ENCODE measurements at places on chromosomes 16 and 17. TPM values are rescaled to one million over a fixed set of nuclear protein-coding genes. Genes with fewer than 3 reads are reported as not detected.

The TEKT1 gene
- total RNA-seq = not detected

DNA sequence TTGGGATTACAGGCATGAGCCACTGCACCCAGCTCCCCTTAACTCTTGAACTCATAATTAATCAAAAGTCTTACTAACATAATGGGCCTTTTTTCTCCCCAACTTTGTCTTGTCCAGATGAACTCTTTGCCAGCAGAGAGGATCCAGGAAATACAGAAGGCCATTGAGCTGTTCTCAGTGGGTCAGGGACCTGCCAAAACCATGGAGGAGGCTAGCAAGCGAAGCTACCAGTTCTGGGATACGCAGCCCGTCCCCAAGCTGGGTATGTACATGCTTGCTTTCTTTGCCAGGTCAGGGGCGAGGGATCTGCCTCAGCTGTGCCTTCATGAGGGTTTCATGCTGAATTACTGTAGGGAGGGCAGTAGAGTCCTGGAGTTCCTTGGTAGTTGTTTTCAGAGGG lies 25.3 kb downstream of the NMT1 start:
- H3K27me3 ChIP-seq = no peaks in the 10 kb centered on the region
- DNase-seq = no peak
- peaks cover 78% of the 10 kb centered on the region for H3K36me3 ChIP-seq
- H3K4me3 ChIP-seq = no peak overlapping the region
- no peak overlapping the region for H3K27ac ChIP-seq
- H3K4me1 ChIP-seq = no peaks in the 10 kb centered on the region

- no peaks in the 10 kb centered on the region for H3K4me1 ChIP-seq
- no peaks in the 10 kb centered on the region for H3K27me3 ChIP-seq
- no peak overlapping the region for H3K4me3 ChIP-seq
- H3K27ac ChIP-seq = no peak overlapping the region
- peaks cover 11% of the 10 kb centered on the region for H3K36me3 ChIP-seq
Observed at GRCh38 chr16:28098171-28098958, 34.9 kb upstream of the GSG1L start.

DNA sequence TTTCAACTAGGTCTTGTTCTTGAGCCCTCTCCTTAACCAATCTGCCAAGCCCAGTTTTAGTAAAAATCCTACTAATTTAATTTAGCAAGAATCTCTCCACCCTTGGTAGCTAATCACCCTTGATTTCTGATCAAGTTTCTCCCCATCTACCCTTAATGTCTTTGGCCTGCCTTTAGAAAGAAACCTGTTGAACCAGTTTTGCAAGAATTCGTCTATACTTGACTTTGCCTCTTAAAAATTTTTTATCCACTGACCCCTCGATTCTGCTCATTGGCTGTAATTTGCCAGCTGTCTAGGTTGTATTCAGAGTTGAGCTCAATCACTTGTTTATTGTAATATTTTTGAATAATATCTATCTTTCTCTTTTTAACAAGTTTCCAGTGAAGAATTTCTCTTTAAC lies 1138.5 kb downstream of the CDH11 start:
- H3K36me3 ChIP-seq = no peaks in the 10 kb centered on the region
- no peak overlapping the region for H3K27ac ChIP-seq
- peak; percentile 44 for DNase-seq

GRCh38 chr17:47808036-47808829 lies 13.4 kb downstream of the OSBPL7 start:
- peaks cover 23% of the 10 kb centered on the region for H3K4me1 ChIP-seq
- DNase-seq = no peak
- no peaks in the 10 kb centered on the region for H3K27me3 ChIP-seq
- H3K27ac ChIP-seq = no peak overlapping the region

- no peak overlapping the region for H3K27ac ChIP-seq
- H3K27me3 ChIP-seq = no peaks in the 10 kb centered on the region
- no peak overlapping the region for H3K4me3 ChIP-seq
- H3K4me1 ChIP-seq = no peaks in the 10 kb centered on the region
- H3K36me3 ChIP-seq = peaks cover 9% of the 10 kb centered on the region
Observed at GRCh38 chr16:85632709-85633437, 19.8 kb downstream of the GSE1 start.

DNA sequence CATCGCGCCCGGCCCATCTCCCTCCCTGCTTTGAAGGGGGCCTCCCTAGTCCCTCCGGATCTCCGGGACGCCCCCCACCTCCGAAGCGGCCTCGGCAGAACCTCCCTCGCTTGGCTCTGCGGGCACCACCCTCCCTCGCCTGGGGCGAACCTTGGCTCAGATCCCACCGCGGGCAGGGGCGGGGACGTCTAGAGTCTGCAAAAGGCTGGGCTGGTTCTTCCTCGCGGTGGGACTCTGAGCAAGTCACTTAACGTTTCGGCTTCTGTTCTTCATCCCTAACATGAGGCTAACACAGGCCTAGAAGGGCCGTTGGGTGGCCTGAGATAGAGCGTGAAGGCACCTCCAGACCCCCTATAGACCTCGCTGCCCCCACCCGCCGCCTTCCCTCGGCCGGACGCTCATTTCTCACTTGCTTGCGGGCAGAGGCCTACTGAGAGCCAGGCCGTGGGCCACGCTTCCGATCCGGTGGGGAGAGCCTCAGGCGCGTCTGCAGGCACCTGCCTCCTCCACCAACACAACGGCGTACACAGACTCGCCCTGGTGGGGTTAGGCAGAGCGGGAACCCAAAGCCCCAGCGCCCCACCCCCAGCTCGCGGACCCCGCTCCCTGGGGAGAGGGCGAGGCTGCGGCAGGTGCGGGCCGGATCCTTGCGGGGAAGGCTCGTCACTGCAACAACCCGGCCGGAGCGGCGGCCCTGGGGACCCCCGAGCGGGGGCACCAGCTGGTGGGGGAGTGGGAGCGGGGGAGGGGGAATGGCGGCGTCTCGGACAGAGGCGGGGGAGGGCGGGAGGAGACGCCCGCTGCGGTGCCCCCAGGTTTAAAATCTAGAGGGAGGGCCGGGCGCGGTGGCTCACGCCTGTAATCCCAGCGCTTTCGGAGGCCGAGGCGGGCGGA lies 5.4 kb downstream of the MYO1C start:
- H3K4me1 ChIP-seq = peaks cover 16% of the 10 kb centered on the region
- no peaks in the 10 kb centered on the region for H3K36me3 ChIP-seq
- DNase-seq = no peak
- H3K4me3 ChIP-seq = no peak overlapping the region
- H3K27ac ChIP-seq = no peak overlapping the region

DNA sequence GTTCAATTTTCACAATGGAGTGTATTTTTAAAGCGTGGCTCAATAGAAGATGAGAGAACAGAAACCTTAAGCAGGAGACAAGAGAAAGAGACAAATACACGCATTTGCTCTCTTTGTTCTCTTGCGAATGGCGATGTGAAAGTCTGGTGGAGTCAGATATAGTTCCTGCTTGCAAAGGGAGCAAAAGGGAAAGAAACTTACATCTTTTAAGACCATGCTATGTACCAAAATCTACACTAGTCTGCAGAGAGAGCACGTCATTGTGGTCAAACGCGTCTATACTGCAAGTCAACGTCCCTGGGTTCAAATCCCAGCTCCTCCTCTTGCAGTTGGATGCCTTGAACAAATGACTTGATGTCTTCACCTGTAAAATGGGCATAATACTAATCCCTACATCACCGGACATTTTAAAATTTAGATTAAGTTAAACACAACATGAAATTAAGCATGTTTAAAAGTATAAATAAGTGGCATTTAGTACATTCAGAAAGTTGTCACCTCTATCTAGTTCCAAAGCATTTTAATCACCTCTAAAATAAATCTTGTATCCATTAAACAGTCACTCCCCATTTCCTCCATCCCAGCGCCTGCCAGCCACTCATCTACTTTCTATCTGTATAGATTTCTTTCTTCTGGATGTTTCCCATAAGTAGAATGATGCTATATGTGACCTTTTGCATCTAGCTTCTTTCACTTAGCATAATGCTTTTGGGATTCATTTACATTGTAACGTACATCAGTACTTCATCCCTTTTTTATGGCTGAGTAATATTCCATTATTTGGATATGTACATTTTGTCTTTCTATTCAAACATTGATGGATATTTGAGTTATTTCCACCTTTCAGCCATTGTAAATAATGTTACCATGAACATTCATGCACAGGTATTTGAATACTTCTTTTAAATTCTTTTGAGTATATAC lies 406.9 kb downstream of the TMEM114 start:
- H3K27ac ChIP-seq = no peak overlapping the region
- H3K36me3 ChIP-seq = no peaks in the 10 kb centered on the region
- no peaks in the 10 kb centered on the region for H3K27me3 ChIP-seq
- H3K4me3 ChIP-seq = no peak overlapping the region
- no peak for DNase-seq
- H3K4me1 ChIP-seq = no peaks in the 10 kb centered on the region

- H3K27me3 ChIP-seq = no peaks in the 10 kb centered on the region
- no peaks in the 10 kb centered on the region for H3K36me3 ChIP-seq
- no peak for DNase-seq
- peaks cover 8% of the 10 kb centered on the region for H3K4me1 ChIP-seq
- H3K27ac ChIP-seq = no peak overlapping the region
- no peak overlapping the region for H3K4me3 ChIP-seq
Observed at GRCh38 chr17:50495217-50495823, 12.9 kb upstream of the MYCBPAP start.

DNA sequence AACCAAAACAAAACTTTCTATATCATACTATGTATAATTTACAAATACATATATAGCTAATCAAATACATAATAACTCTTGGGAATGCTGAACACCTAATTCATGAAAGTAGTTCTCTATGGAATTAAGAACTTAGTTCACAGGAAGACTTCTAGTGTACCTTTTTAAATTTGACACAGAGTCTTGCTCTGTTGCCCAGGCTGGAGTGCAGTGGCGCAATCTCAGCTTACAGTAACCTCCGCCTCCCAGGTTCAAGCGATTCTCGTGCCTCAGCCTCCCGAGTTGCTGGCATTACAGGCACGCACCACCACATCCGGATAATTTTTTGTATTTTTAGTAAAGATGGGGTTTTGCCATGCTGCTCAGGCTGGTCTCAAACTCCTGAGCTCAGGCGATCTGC lies 24.7 kb downstream of the RFWD3 start:
- H3K4me1 ChIP-seq = no peaks in the 10 kb centered on the region
- H3K27ac ChIP-seq = no peak overlapping the region
- peaks cover 37% of the 10 kb centered on the region for H3K36me3 ChIP-seq
- H3K4me3 ChIP-seq = no peak overlapping the region
- DNase-seq = no peak

The PROCA1 gene
- total RNA-seq = 2.6 TPM

The TPSG1 gene
- not detected for total RNA-seq

The CPSF4L gene
- total RNA-seq = not detected

DNA sequence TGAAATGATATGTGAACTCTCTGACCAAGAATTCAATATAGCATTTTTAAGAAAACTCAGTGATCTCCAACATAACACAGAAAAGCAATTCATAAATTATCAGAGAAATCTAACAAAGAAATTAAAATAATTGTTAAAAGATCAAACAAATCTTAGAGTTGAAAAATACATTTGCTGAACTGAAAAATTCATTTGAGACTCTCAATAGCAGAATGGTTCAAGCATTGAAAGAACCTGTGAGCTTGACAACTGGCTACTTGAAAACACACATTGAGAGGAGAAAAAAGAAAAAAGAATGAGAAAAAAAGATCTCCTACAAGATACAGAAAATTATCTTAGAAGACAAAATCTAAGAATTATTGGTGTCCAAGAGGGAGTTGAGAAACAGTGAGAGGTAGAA lies 203.5 kb downstream of the CEP112 start:
- H3K27ac ChIP-seq = no peak overlapping the region
- no peak overlapping the region for H3K4me3 ChIP-seq
- DNase-seq = no peak
- H3K4me1 ChIP-seq = 0 out of 2 replicates have a peak, but pooled peaks cover 4% of the 10 kb centered on the region
- H3K36me3 ChIP-seq = no peaks in the 10 kb centered on the region

The OR3A3 gene
- not detected for total RNA-seq

GRCh38 chr16:57092786-57093411 lies 516 bp downstream of the CPNE2 start:
- DNase-seq = peak; percentile 11
- H3K27ac ChIP-seq = no peak overlapping the region
- peak overlapping the region; percentile 67 for H3K4me3 ChIP-seq
- H3K36me3 ChIP-seq = no peaks in the 10 kb centered on the region

DNA sequence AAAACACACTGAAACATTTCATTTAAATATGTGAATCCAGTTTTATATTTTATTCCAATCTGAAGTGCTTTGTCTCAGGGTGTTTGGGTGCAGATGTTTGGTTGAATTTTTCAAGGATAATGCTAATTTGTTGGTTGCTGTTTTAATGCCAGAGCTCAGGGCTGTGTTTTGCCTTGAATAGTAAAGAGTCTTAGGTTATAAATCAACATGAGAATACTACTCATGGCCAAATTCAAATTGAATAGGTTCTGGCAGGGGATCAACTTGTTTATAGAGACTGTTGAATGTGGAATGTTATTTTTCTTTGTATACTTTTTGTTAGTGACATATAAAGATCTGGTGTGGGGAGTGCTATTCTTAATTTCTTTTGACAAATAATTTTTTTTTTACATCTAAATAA lies 18.8 kb downstream of the TOM1L1 start:
- DNase-seq = no peak
- H3K4me3 ChIP-seq = no peak overlapping the region
- peaks cover 56% of the 10 kb centered on the region for H3K36me3 ChIP-seq
- no peaks in the 10 kb centered on the region for H3K27me3 ChIP-seq
- H3K4me1 ChIP-seq = no peaks in the 10 kb centered on the region

The KRTAP9-1 gene
- not detected for total RNA-seq

All from PC-3 (cell line).